ENCODE measurements at places on chromosomes 11 and 22. TPM values are rescaled to one million over a fixed set of nuclear protein-coding genes. Genes with fewer than 3 reads are reported as not detected.

The AHNAK gene
- total RNA-seq = 1,040 TPM

The KCTD17 gene
- total RNA-seq = 17.4 TPM

The FIBP gene
- total RNA-seq = 68.5 TPM

The AAMDC gene
- 30.5 TPM for total RNA-seq

The DDTL gene
- total RNA-seq = not detected

The PDGFD gene
- total RNA-seq = 76.0 TPM

The NRGN gene
- 0.48 TPM for total RNA-seq

The SPTBN2 gene
- 1.1 TPM for total RNA-seq

The MS4A10 gene
- total RNA-seq = not detected

The MOB2 gene
- total RNA-seq = 46.1 TPM

The GP1BB gene
- total RNA-seq = 1.3 TPM

Measured in breast epithelium (tissue), 4 donors.